Smooth muscle cell of the coronary artery (primary cell): ENCODE measurements at places on chromosomes 2 and 18. TPM values are rescaled to one million over a fixed set of nuclear protein-coding genes. Genes with fewer than 3 reads are reported as not detected.

Gene ZNF521
- 4.4 and 31.2 TPM in 2 replicates for total RNA-seq

Gene DUSP2
- 0.12 and 0.38 TPM in 2 replicates for total RNA-seq

Gene PKDCC
- 28.9 and 147 TPM in 2 replicates for total RNA-seq

Gene C2orf66
- 0.08 TPM in 1 of 2 replicates, not detected in the other for total RNA-seq

Gene APLF
- 3.8 and 9.0 TPM in 2 replicates for total RNA-seq

Gene ANKRD29
- total RNA-seq, result 0.60 and 17.8 TPM in 2 replicates

Gene PROM2
- total RNA-seq, result 0.15 and 1.4 TPM in 2 replicates

Gene IL36G
- total RNA-seq, result not detected in 2 replicates

Gene RNF125
- 0.08 and 0.35 TPM in 2 replicates for total RNA-seq
